Calu3 (cell line): ENCODE measurements at places on chromosomes 7 and 10. TPM values are rescaled to one million over a fixed set of nuclear protein-coding genes. Genes with fewer than 3 reads are reported as not detected.

Gene HACD1
- total RNA-seq: 13.2 and 17.3 TPM in 2 replicates

Gene ATG9B
- total RNA-seq: 7.9 and 17.7 TPM in 2 replicates

Gene ACBD7
- total RNA-seq: 8.2 and 10.0 TPM in 2 replicates

Gene PRRT4
- 0.15 TPM in 1 of 2 replicates, not detected in the other for total RNA-seq

Gene GNGT1
- not detected in 2 replicates for total RNA-seq

Gene ANKIB1
- total RNA-seq: 41.7 and 49.6 TPM in 2 replicates

GRCh38 chr7:75601539-75601938 is 109.4 kb downstream of the SPDYE5 start:
- no peak overlapping the region for H3K27ac ChIP-seq
- no peaks in the 10 kb centered on the region for H3K4me1 ChIP-seq
- H3K4me3 ChIP-seq: no peak overlapping the region
- H3K27me3 ChIP-seq: no peaks in the 10 kb centered on the region

GRCh38 chr7:22474645-22475044 is 25.3 kb downstream of the STEAP1B start:
- no peaks in the 10 kb centered on the region for H3K36me3 ChIP-seq
- H3K4me3 ChIP-seq: no peak overlapping the region
- DNase-seq: no peak
- no peak overlapping the region for H3K27ac ChIP-seq
- no peaks in the 10 kb centered on the region for H3K4me1 ChIP-seq

DNA sequence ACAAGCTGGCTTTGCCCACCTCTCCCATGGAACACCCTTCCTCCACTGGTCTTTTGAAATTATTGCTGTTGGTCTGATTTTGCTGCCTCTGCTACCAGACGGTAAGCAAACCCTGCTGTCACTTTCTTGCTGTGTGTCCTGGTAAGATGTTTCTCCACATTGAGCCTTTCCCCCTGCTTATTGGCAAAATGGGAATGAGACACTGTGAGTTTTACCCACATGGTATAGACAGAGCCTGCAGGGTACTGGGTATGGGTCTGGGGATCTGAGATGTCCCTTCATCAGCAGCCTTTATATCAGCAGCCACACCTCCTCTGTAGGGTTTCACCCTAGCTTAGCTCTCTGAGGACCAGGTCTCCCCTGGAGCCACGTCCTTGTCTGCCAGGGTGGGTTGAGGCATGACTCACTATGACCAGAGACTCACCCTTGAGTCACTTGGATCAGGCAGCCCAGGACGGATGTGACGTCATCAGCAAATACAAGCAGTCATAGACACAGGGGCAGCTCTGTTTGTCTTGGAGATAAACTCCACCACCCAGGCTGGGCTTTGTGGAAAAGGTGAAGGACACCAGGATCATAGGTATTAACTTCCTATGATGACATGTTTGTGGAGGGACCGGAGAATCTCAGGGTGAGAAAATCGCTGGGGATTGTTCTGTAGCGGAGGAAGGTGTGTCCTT is 17.9 kb upstream of the BAIAP2L1 start:
- no peaks in the 10 kb centered on the region for H3K27me3 ChIP-seq
- DNase-seq: peak; percentile 90
- H3K4me1 ChIP-seq: peaks cover 26% of the 10 kb centered on the region
- H3K36me3 ChIP-seq: peaks cover 33% of the 10 kb centered on the region
- H3K27ac ChIP-seq: peak overlapping the region; percentile 99
- H3K4me3 ChIP-seq: peak overlapping the region; percentile 67

DNA sequence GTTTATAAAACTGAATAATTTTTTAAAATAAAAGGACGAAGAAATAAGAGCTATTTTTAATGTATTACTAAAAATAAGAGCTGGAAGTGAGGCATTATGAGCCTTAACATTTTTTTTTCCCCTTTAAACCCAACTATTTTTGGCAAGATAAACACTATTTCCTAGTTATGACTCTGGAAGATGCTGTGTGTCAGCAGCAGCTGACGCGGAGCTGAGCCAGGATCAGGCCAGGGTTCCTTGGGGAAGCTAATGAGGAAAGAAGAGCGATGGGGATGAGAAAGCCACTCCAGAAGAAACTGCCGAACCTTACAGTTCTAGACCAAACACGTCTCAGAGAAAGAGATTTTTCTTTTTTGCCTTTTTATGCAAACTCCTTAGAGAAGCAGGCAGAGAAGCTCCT is 85.9 kb downstream of the USP6NL start:
- peaks cover 8% of the 10 kb centered on the region for H3K4me1 ChIP-seq
- no peak overlapping the region for H3K4me3 ChIP-seq
- no peaks in the 10 kb centered on the region for H3K27me3 ChIP-seq
- H3K36me3 ChIP-seq: peaks cover 6% of the 10 kb centered on the region
- H3K27ac ChIP-seq: no peak overlapping the region
- DNase-seq: no peak

GRCh38 chr7:1975179-1975578 is 257.6 kb downstream of the MAD1L1 start:
- no peak overlapping the region for H3K4me3 ChIP-seq
- DNase-seq: no peak
- H3K27ac ChIP-seq: no peak overlapping the region
- H3K27me3 ChIP-seq: no peaks in the 10 kb centered on the region
- H3K4me1 ChIP-seq: no peaks in the 10 kb centered on the region
- no peaks in the 10 kb centered on the region for H3K36me3 ChIP-seq

GRCh38 chr7:138669364-138669763 is 31.8 kb downstream of the SVOPL start:
- no peak overlapping the region for H3K4me3 ChIP-seq
- peak; percentile 32 for DNase-seq
- H3K36me3 ChIP-seq: peaks cover 8% of the 10 kb centered on the region
- H3K27ac ChIP-seq: no peak overlapping the region

DNA sequence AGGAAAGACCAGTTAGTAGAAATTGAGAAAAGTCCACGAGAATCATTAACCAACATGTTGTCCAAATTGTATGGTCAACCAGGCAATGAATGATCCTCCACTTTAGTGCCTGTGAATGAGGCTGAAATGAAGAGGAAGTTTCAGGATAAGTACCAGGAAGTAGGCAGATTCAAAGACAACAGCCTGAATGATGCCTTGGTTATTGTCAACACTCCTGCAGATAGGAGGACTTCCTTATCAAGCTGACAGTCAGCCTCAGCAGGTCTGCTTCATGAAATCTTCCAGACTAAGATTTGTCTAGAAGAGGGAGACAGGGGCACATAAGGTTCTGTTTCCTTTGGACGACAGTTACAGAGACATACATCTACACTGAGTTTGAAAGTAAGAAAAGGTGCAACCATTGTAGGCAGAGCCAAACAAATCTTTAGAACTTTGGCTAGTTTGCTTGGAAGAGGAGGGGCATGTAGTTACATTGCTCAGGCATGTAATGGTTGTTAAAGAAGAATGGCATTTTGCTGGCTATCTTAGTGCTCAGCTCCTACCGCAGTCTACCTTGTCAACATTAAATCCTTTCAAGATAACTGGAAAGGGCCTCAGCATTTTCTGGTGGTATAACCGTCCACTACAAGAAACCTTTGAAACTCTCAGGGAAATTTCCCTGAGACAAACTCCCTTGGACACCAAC is 81.4 kb downstream of the ABI1 start:
- peaks cover 33% of the 10 kb centered on the region for H3K4me1 ChIP-seq
- no peak for DNase-seq
- no peak overlapping the region for H3K27ac ChIP-seq
- H3K27me3 ChIP-seq: no peaks in the 10 kb centered on the region

DNA sequence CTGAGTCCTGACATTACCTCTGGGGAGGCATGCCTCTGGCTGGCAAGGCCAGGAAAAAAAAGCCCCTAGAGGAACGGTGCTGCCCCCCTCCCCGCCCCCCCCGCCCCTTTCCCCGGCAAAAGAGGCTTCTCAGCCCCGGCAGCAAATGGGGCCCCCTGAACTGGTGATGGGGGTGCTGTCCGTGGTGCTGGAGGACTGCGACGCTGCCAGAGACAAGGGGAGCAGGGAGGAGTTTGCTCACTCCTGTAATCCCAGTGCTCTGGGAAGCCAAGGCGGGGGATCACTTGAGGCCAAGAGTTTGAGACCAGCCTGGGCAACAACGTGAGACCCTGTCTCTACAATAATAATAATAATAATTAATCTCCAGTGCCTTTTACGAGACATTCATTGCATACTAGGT is 23.7 kb downstream of the SRRM3 start:
- peak; percentile 14 for DNase-seq
- no peak overlapping the region for H3K27ac ChIP-seq
- no peaks in the 10 kb centered on the region for H3K4me1 ChIP-seq
- no peak overlapping the region for H3K4me3 ChIP-seq

- DNase-seq: no peak
- no peaks in the 10 kb centered on the region for H3K27me3 ChIP-seq
- no peaks in the 10 kb centered on the region for H3K36me3 ChIP-seq
- no peaks in the 10 kb centered on the region for H3K4me1 ChIP-seq
- no peak overlapping the region for H3K27ac ChIP-seq
- H3K4me3 ChIP-seq: no peak overlapping the region
Observed at GRCh38 chr7:154375956-154376355, 323.8 kb downstream of the DPP6 start.

DNA sequence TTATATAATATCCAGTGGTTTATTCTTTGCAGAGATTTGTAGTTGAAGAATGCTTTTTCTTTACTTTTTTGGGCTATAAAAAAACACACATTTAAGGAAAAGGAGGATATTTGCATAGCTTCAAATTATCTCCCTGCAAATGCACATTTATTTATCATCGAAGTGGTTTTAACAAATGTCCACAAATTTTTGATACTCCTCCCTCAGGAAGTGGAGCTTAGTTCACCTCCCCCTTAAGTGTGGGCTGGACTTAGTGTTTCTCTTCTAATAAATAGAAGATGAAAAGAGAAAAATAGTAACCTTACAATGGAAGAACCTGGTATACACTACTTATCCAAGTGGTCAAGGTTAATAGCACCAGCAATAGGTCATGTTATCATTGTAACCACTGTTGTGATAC is 537.6 kb downstream of the ARL4A start:
- no peak for DNase-seq
- H3K27me3 ChIP-seq: no peaks in the 10 kb centered on the region
- no peak overlapping the region for H3K4me3 ChIP-seq
- H3K27ac ChIP-seq: no peak overlapping the region
- H3K4me1 ChIP-seq: no peaks in the 10 kb centered on the region
